ENCODE measurements at places on chromosomes 13 and 19.

GRCh38 chr19:12015015-12015752 lies 20.3 kb downstream of the ZNF433 start:
- no peak for DNase-seq

DNA sequence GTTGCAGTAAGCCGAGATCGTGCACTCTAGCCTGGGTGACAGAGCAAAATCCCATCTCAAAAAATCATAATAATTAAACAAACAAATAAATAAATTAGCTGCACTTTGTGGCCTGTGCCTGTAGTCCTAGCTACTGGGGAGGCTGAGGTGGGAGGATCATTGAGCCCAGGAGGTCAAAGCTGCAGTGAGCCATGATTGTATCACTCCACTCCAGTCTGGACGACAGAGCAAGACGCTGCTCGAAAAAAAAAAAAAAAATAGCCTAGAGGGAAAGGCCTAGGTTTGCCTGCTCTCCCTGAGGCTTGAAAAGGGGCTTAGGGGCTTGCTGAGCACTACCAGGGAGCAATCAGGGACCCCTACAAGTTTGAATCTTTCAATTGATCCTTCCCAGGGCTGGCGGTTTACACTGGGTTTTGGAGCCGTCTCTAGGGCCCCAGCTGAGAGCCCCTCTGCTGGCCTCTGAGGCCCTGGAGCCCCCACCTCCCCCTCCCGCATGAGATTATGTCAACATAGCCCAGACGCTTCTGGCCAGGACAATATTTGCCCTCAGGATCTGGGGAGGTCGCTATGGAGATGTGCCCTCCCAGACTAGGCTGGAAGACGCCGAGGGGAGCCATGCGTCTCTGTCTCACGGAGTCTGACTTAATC lies 10.4 kb upstream of the GIPR start:
- no peak for DNase-seq

DNA sequence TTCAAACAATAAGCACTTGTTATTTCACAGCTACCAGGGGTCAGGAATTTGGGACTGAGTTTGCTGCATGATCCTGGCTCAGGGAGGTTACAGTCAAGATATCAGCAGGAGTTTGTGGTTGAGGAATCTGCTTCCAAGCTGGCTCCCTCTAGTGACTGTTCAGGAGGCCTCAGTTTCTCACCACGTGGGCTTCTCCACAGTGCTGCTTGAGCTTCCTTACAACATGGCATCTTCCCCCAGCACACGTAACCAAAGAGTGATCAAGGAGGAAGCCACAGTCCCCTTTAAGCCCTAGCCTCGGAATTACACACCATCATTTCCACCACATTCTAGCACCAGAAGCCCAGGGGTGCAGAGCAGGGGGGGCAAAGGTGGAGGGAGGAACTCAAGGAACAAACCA lies 28.8 kb downstream of the CELF5 start:
- DNase-seq, result no peak

DNA sequence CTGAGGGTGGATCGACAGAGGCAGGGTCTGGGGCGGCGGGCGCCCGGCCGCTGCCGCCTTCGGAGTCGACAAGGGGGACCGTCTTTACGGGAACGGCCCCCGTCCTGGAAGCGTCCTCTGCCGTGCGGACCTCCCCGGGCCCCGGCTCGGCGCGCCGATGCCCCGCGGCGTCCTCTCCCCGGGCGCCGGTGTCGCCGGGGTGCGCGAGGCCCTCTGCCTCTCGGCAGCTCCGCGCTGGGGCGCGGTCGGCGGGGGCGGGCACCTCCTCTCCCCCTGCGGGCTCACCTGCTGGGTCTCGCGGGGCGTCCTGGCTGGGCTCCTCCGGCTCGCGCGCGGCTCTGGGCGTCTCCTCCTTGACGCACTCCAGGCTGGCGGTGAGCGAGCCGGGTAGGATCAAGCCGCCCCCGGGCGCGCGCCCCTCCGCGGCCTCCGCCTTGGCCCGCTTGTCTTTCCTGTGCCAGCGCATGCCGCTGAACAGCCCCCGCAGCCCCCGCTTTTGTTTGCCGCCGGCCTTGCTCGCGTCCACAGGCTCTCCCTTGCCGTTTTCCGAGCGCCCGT lies 1.5 kb downstream of the AMER2 start:
- DNase-seq, result no peak

GRCh38 chr13:106534639-106535551 lies 567 bp downstream of the EFNB2 start:
- DNase-seq, result no peak

GRCh38 chr13:50303963-50304721 lies 288.9 kb downstream of the KCNRG start:
- peak; percentile 14 for DNase-seq

DNA sequence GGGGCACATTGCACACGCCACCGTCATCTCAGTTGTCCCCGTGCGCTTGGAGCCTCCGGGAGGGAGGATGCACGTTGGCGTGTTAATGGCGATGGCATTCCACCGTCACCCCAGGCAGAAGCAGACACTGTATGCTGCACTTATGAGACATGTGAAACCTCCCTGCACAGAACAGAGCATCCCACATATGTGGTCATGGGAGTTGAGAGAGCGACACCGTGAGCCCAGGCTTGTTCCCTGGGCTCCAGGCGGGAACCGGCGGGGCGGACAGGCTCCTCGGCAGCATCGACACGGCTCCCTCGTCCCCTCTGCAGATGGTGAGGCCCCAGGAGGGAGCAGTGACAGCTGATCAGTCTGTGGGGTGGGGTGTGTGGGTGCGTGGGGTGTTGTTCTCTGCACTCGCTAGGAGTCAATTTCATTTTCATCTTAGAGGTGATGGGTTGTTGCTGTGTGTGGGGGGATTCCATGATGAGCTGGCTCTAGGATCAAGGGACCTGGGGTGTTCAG lies 40.4 kb downstream of the CRTC1 start:
- DNase-seq, result peak; percentile 61

DNA sequence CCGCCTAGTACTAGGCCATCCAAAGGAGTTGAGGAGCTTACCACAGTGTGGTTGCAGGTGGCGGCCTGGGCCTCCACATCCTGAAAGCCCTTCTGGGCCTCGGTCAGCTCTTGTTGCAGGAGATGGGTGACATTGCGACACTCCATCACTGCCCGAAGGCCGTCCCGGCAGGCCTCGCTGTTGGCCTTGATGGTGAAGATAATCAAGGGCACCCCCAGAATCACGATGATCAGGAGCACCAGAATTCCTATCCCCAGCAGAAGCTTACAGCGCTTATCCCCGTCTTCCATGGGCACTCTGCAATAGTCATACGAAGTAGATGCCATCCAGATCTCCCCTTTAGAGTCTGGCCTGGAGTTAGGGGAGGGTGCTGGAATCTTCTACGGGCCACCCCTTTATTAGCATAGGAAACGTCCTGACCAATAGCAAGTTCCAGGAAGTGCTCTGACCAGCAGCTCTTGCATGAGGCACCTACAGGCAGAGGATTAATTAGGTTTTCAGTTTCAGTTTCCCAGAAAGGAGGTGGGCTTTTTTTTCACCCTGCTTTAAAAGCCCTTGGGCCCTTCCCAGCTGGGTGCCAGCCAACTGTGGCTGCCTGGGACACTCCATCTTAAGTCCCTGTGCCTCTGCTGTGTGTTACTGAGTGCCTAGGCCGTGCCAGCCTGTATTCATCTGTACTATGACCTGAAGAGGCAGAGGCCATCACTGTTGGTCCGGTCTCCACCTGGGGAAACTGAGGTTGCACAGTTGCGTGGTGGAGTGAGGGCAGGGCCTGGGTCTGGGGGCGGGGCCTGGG lies at the start of gene BST2:
Gene BST2 (minus strand): TSS at position 381 of the 796 bp plus-strand sequence. CDS start 55 bp downstream, at position 326.
- DNase-seq, result no peak

GRCh38 chr13:24842549-24843274 lies 78.7 kb downstream of the RNF17 start:
- DNase-seq, result no peak

- DNase-seq, result peak; percentile 50
Measured at GRCh38 chr13:20924758-20925394, 22.3 kb upstream of the XPO4 start.

- peak; percentile 18 for DNase-seq
Measured at GRCh38 chr13:44075113-44075512, 195.4 kb downstream of the LACC1 start.

- DNase-seq, result no peak
Measured at GRCh38 chr13:97766749-97767148, 186.7 kb upstream of the IPO5 start.

GRCh38 chr13:77388944-77389624 lies 62.2 kb upstream of the MYCBP2 start:
- no peak for DNase-seq

GRCh38 chr19:5974721-5975387 lies 3.1 kb downstream of the RANBP3 start:
- no peak for DNase-seq

DNA sequence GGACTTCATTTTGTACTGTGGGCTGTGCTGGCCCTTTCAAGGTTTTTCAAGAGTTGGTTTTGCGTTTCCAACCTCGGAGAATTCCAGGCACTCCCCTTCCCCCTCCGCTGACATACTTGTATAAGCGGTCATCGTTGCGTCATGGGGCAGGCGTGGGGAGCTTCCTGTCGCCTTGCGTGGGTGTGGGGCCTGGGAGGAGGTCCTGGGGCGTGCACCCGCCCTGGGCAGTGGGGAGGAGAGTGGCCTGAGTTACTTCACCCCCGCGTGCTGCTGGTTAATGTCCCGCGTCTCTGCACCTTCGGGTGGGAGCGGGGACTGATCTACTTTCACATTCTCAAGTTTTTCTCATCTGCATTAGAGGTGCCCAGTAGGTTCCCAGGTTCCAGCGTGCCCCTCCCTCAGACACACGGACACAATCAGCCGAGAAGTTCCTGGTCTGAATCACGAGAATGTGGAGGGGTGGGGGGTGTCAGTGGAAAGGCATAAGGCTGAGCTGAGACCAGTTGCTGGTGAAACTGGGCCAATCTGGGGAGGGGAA lies 4.1 kb downstream of the IER2 start:
- DNase-seq, result peak; percentile 55

GRCh38 chr19:48512504-48513288 lies 1.1 kb upstream of the LMTK3 start:
- DNase-seq, result no peak

DNA sequence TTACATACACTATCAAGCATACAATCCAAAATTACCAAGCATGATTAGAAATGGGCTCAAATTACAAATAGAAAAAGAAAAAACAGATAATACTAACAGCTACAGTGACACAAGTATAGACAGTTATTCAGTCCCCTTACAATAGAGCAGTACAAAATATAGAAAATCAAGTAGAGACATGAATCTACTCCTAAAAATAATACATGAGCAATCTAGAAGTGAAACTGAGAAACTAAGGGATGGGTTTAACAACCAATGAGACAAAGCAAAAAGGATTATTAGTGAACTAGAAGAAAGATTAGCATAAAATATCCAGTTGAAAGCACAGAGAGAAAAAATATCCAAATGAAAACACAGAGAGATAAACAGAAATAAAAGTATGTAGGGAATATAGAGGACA lies 426.7 kb downstream of the TBC1D4 start:
- no peak for DNase-seq

- DNase-seq, result peak; percentile 68
Measured at GRCh38 chr19:42253245-42254088, 1.5 kb downstream of the ERF start.

DNA sequence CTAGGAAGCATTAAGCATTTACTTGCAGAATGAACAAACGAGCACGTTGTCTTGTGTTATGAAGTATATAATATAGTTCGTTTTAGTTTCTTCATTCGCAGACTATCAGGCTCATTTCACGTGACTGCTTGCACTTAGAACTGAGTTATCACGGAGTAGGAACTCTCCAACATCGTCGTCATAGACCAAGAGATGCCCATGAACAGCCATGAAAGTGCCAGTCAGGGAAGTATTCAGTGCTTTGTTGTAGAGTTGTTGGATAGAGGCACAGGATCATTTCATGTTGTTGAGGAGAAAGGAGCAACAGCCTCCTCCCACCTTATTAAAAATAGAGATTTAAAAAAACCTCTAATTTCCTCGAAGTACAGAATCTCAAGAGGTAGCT lies 977 bp upstream of the IL17D start:
- no peak for DNase-seq

DNA sequence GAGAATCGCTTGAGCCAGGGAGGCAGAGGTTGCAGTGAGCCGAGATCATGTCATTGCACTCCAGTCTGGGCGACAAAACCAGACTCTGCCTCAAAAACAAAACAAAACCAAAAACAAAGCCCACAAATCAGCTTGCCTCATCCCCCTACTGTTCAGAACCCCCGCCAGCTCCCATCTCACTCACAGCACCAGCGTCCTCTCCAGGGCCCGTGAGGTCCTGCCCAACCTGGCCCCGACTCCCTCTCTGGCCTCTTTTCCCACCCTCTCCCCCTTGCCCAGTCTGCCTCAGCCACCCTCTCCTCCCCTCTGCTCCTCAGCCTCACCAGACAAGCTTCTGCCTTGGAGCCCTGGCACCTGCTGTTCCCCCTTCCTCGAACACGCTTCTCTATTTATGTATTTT lies 3.8 kb downstream of the SLC8A2 start:
- no peak for DNase-seq

DNA sequence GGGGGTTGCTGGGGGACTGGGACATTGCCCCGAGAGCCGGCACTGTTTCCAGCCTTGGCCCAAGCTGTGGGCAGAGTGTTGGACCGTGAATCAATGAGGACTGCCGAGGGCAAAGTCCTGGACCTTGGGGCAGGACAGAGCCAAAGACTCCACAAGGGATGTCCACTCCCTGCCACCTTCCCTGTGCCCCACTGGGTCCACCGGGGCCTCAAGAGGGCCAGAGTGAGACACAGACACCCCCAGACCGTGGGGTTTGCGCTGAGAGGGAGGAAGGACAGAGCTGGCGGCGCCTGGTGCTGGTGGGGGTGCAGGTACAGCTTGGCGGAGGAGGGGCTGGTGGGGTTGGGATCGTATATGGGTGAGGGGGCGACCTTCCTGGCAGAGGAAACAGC lies 11.8 kb downstream of the MAST3 start:
- no peak for DNase-seq

DNA sequence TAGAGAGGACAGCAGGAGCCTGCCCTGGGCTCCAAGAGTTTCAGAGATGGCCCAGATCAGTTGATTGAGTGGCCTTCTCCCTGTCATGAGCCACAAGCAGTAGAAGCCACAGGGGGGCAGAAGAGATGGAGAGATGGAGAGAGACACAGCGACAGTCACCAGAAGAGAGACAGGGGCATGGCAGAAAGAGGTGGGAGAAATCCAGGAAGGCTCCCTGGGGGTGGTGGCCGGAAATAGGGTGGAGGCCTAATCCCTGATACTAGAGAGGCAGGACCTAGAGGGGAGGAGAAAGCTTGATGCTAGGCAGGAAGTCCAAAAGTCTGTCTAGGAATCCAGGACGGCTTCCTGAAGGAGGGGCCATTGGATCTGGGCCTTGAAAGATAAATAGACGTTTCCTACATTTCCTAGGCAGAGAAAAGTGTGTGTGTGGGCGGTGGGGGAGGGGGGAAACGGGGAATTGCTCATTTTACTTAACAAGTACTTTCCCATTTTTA lies 9.6 kb upstream of the TPM4 start:
- DNase-seq, result no peak

DNA sequence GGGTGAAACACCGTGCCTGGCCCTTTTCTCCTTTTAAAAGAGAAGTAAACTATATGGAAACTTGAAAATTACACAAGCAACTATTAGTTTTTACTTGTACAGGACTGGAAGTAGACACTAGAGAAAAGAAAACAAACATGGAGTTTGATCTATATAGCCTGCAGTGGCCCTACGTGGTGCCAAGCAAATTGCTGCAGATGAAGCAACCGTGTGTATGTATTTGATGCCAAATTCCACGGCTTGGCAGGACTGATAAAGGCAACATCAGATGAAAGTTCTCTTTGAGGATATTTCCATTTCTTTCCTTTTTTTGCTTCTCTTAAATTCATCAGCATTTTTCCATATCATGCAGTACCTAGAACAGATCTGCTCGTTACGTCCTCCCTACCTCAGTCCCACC lies 49.8 kb downstream of the ATP8A2 start:
- DNase-seq, result no peak

Measured in NCI-H2171 treated with DMSO at 0.1 percent for 48 hours (cell line).